ENCODE measurements at places on chromosomes 11 and 22. TPM values are rescaled to one million over a fixed set of nuclear protein-coding genes. Genes with fewer than 3 reads are reported as not detected.

Gene SLC3A2
- 143 TPM for total RNA-seq

Gene FREY1
- total RNA-seq = not detected

Gene HEPACAM
- not detected for total RNA-seq

Gene DYNC2H1
- total RNA-seq = 7.1 TPM

Gene TMPRSS4
- not detected for total RNA-seq
